ENCODE measurements at places on chromosomes 12 and 14.

DNA sequence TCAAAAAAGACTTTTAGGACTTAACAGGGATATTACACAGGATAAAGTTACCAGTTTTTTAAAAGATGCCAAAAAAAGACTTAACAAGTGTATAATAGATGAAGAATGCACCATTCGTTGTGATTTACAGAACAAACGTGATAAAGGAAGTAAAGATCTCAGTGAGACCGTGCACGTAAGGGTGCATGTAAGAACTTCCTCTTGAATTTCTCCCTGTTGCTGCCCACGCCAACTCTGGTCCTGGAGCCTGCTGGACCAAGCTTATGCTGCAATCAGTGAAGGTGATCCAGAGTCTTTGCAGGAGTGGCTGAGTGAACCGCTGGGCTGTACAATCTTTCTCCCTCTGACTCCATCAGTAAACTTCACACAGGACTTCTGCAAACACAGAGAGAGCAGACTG, 593.7 kb downstream of the TMEM121 start:
- no peak for DNase-seq

GRCh38 chr12:49779581-49779980, 38.2 kb downstream of the TMBIM6 start:
- no peak for DNase-seq

DNA sequence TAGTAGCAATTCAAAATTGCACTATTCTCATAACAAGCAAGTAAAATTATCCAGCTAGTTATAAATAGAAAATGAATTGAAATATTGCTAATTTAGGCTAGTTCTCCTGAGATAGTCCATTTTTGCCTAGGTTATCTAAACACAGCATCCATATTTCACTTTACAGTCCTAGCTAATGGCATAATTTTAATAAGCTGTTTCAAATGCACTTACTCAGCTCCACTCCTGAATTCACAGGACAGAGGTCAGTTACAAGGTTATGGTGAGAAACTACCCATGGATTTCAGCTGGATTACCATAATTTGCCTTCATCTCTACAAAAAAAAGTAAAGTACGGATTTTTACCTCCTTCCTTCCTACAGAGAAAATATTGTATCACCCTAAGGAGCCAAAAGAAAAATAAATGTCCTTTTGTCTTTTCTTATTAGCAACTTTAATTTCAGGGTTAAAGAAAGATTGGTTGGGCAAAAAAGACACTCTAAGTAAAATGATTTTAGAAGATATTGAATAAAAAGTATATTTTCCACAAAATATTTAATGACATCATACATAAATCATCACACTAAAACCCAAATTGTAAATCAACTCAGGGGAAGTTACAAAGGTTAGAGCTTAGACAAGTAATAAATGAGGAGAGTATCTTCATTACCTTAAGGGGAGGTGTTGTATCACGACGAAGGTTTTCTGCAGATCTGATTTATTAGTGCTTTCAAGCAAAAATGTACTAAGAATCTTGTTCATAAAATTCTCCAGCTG, 377.4 kb downstream of the C12orf50 start:
- no peak for DNase-seq

DNA sequence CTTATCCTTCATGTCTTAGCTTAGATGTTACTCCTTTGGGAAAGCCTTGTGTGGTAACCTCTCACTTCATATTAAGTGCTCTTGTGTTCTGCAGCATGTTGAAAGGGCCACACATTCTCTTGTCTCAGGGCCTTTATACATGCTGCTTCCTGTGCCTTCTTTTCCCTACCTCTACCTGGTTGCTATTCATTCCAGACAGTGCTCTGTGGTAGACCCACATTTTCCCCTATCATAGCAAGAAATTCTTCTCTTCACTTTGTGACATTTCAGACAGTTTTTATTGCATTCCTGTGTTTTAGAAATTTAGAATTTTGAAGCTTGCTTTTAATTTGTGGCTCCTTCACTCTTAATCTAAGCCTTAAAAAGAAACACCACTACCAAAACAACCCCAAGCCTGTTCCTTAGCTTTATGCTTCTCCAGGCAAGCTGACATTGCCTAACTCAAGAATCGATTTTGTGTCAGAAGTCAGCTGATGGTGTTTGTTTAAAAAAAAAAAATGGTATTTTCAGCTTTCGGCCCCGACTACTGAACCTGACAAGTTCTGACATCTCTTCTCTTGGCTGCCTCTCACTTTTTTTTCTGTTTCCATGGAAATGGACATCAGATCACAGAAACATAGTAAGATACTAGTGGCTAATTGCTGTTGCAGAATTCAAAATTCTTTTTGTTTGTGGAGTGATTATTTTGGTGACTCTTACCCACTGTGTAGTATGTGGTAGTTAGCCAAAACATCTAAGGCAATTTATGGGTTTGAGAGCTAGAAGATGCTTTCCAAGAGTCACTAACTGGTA, 156.3 kb downstream of the NUBPL start:
- no peak for DNase-seq

- DNase-seq, result no peak
Observed at GRCh38 chr12:21379218-21379617, 6.5 kb downstream of the IAPP start.

DNA sequence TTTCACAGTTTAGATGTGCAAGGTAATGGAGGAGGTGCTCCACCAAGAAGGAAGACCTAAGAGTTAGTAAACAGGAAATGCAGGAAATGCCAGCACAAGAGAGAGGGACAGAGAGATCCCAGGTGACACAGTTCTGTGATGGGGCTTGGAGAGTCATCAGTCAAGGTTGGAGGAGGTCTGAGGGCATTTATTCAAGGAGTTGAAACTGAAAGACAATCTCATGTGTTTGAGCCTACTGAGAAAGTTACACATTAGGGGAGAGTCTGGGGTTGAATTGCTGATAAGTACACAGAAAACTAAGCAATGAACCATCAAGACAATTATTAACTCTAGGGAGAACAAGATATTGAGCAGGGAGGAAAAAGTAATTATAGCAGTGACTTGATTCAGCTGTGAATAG, 138.5 kb downstream of the ANO6 start:
- no peak for DNase-seq

GRCh38 chr12:95184121-95184520, 33.1 kb downstream of the FGD6 start:
- DNase-seq, result no peak

GRCh38 chr14:77186911-77187648, 5.5 kb downstream of the TMEM63C start:
- DNase-seq, result peak; percentile 15

- DNase-seq, result no peak
Observed at GRCh38 chr12:10122689-10123088, 7.3 kb downstream of the CLEC7A start.

- no peak for DNase-seq
Observed at GRCh38 chr14:63193236-63193635, 11.0 kb upstream of the RHOJ start.

- no peak for DNase-seq
Observed at GRCh38 chr14:90610346-90611040, 205.7 kb downstream of the TTC7B start.

- no peak for DNase-seq
Observed at GRCh38 chr14:94077111-94077821, 3.7 kb downstream of the DDX24 start.

GRCh38 chr14:34007902-34008301, 57.0 kb upstream of the EGLN3 start:
- DNase-seq, result no peak

GRCh38 chr12:2624543-2625288, 170.1 kb upstream of the FKBP4 start:
- DNase-seq, result peak; percentile 51

GRCh38 chr14:24892497-24893051, 157.4 kb downstream of the STXBP6 start:
- DNase-seq, result no peak

- no peak for DNase-seq
Observed at GRCh38 chr12:67039995-67040860, 228.9 kb upstream of the CAND1 start.

DNA sequence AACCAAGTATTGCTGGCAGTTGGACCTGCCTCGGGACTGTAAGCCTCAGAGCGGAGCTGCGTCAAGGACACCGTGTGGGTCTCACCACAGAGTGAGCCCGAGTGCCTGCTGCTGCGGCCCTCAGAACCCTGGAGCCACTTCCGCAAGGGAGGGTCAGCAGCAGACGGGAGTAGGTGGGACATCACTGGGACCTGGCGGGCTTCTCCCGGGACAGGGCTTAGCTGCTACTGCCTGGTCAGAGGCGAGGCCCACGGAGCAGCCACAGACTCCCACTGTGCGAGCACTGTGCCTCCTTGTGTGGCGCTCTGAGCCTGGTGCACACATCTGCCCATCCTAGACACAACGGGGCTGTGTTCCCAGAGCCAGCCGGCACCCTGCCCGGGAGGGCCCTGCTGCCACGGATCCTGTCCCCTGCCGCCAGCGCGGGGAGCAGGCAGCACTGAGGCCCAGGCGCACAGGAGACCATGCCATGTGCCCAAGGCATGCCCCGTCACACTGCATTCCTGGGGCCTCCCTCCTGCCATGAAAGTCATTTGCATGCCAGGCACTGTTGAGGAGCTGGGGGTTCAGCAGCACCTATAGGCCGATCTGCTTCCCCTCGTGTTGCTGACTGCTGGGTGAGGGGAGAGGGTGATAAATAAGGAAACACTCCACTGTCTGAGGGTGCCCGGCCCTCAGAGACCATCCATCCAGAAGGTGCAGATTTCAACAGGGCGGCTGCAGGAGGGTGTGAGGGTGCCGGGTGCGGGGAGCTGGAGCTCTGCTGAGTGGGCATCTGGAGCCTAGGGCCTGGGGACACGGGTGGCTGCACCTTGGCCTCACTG, 10.0 kb downstream of the HIP1R start:
- no peak for DNase-seq
